ENCODE measurements at places on chromosomes 16 and 17. TPM values are rescaled to one million over a fixed set of nuclear protein-coding genes. Genes with fewer than 3 reads are reported as not detected.

KRTAP1-5 gene
- total RNA-seq = not detected

FBXW10 gene
- 0.12 TPM for total RNA-seq

MYL11 gene
- 3.5 TPM for total RNA-seq

MRPL10 gene
- 44.1 TPM for total RNA-seq

TAC4 gene
- total RNA-seq = not detected

G6PC1 gene
- not detected for total RNA-seq

SULT1A1 gene
- 20.9 TPM for total RNA-seq

PARD6A gene
- 6.4 TPM for total RNA-seq

DPEP3 gene
- total RNA-seq = not detected

FAM171A2 gene
- total RNA-seq = 42.5 TPM

GNG13 gene
- total RNA-seq = not detected

CES4A gene
- total RNA-seq = 4.6 TPM

NT5C3B gene
- total RNA-seq = 105 TPM

ARMC5 gene
- total RNA-seq = 14.6 TPM

ABCC11 gene
- total RNA-seq = 0.91 TPM

ENGASE gene
- total RNA-seq = 52.4 TPM

HS3ST3B1 gene
- total RNA-seq = 14.2 TPM

DRC3 gene
- 15.4 TPM for total RNA-seq

DNASE1L2 gene
- 1.7 TPM for total RNA-seq

ZPBP2 gene
- total RNA-seq = not detected

CCL8 gene
- not detected for total RNA-seq

ITGAD gene
- not detected for total RNA-seq

ARL17A gene
- total RNA-seq = 21.7 TPM

NDUFB10 gene
- total RNA-seq = 96.9 TPM

Measured in progenitor cell of endocrine pancreas (in vitro differentiated cells).